ENCODE measurements at places on chromosomes 7 and 10.

DNA sequence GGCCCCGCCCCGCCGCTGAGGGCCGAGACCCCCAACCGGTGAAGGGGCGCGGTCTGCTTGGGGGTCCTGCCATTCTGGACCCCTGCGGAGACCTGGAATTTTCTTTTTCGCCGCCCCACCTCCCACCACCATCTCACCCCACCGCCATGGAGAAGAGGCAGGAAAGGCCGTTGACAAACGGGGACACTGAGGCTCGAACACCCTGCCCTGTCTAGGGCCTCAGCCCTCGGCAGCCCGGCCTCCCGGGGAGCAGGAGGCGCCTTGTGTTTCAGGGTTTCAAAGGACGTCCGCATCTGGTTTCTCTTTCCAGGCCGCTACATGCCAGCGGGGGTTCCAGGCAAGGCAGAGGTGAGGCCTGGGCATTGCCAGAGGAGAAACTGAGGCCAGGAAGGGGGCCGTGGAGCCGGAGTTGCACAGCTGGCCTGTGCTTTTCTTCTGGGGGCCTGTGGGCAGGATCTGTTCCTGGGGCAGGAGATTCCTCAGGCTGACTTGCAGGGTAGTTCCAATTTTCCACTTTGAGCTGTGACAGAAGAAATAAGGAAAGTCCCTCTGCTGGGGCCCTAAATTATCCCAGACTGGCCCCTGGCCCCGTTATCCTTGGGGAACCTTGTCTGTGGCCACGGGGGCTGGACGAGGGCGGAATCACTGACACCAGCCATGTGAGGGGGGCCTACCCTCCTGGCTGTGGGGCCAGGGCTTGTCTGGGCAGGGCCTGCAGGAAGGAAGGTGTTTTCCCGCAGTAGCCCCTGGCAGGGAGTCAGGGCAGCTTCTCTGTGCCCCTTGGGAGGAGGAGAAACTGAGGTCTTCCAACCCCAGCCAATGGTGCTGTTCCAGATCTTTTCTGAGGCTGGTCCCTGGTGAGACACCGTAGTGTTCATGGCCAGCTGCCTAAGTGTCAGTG, 900 bp upstream of the MICALL2 start:
- no peak for DNase-seq

DNA sequence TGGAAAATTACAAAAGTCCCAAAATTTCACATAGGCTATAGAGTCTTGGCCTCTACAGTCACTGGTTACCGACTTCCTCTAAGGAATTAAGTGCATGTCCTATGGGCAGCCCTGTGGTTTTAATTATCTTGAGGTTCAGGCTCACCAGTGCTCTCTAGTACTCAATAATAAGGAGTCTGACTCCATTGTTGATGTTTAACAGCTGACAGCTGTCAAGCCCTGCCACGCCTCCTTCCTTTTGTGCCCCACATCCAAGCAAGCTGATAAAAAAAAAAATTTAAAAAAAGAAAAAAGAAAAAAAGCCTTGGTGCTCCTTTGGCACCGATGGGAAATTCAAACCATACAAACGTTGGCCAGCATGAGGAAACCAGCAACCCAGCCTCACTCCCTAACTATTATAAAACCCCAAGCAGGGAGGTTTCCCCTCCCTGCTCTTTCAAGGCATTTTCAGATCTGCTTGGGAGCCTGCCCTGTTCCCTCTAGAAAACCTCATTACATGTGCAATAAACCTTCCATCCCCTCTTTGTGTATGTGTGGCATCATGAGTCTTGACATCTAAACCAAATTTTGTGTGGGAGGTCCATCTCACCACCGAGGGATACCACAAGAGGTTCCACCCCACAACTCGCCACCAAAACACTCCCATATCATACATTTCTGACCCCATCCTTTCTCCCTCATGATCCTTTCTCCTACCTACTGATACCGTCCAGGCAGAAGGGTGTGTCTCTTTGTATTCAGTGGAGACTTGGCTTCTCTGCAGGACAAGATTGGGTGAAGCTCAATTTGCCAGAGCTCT, 70.9 kb upstream of the CCDC71L start:
- no peak for DNase-seq

DNA sequence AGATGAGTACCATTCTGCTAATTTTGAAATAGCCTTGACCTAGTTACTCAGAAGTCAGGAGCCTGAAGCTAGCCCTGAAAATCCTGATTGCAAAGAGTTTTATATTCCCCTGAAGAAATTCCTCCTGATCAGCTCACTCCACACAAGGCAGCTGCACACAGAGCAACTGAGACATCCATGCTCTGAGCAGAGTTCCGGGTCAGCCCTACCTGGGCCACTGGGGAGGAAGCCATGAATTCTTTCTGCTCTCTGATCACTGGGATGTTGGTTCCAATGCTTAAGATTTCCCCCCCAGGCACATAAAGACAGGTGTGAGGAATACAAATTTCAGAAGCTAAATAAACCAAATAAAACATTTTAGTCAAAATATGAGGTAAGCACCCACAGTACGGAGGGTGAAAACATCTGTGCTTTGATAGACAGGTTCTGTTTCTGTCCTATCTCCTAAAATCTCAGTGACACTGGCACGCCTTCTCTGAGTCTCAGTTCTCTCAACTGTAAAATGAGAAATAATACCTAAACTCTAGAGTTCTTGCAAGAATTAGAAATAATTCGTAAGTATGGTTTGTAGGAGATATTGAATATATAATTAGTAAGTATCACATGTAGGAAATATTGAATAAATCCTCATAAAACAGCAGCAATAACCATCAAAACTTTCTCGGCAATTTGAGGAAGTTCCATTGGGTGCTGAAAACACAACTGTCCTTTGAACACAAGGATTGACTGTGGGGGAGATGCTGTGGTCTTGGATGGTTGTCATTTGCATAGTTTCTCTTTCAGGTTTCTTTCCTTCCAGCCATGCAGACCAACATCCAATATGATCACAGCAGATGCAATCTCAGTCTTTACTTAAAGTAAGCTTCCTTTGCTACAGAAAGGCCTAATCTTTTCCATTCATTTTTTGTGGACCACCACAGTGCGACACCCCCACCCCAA, 133.0 kb upstream of the TNS3 start:
- peak; percentile 73 for DNase-seq

DNA sequence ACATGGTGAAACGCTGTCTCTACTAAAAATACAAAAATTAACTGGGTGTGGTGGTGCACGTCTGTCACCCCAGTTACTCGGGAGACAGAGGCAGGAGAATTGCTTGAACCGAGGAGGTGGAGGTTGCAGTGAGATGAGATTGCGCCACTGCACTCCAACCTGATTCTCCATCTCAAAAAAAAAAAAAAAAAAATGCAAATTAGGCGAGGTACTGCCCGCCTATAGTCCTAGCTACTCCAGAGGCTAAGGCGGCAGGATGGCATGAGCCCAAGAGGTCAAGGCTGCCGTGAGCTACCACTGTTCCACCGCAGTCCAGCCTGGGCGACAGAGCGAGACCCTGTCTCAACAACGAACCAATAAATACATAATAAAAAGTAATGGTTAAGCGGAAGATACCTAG, 1.1 kb upstream of the EIF4H start:
- no peak for DNase-seq

- DNase-seq: no peak
Measured at GRCh38 chr10:87961314-87961713, 97.9 kb downstream of the PTEN start.

- DNase-seq: no peak
Measured at GRCh38 chr10:44963772-44964633, 4.4 kb downstream of the RASSF4 start.

DNA sequence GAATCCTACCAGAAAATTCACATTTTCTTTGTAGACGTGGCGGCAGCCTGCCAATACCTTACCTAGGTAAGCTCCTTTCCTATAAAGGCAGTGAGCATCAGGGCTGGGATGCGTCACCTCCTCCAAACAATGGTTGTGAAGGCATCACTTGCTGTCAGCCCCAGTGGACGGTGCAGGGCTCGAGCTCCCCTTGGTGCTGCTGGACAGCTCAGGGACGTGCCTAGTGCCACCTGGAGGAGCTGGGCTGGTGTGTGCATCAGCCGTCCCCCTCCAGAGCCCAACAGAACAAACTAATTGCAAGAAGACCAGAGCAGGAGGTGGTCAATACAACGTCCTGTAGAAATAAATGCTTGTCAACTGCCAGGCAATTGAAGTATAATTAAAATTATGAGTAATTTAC, 517.5 kb upstream of the FOXK1 start:
- DNase-seq: no peak
